ENCODE measurements at places on chromosomes 7 and 10. TPM values are rescaled to one million over a fixed set of nuclear protein-coding genes. Genes with fewer than 3 reads are reported as not detected.

Gene ASB10
- total RNA-seq, result 20.6 TPM

DNA sequence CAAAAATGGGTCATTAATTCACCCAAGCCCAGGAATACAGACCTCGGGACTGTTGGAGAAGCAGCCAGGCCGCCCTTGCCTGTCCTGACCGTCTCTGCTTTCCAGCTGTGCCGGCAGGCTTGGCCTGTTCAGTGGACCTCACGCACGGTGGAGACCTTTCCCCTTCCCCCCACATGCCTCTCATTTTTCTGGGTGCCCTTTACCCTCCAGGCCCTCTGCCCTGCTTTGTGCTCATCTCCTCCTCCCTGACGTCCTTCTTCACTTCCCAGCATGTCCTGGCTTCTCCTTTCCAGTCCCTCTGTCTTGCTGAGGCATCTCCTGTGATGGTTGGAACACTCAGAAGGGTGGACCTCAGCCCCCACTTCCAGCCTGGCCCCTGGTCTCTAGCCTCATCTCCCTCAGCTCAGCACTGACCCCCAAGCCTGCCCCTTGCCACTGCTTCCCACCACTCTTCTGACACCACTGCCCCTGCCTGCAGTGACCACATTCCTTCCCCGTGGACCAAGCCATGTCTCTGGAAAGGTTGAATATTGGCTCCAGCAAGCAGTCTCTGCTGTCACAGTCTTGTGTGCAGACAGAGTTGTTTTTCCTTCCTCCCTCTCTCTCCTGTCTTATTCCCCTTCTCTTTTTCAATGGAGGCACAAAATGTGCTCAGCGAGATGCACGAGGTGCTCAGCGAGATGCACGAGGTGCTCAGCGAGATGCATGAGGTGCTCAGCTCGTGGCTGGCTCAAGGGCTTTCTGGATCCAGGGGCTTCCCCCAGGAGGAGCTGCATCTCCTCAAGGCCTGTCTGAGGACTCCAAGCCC, 14.9 kb downstream of the BAG3 start:
- no peak for DNase-seq

- DNase-seq, result no peak
These were observed 6.3 kb upstream of the UNCX start for GRCh38 chr7:1226186-1226901.

DNA sequence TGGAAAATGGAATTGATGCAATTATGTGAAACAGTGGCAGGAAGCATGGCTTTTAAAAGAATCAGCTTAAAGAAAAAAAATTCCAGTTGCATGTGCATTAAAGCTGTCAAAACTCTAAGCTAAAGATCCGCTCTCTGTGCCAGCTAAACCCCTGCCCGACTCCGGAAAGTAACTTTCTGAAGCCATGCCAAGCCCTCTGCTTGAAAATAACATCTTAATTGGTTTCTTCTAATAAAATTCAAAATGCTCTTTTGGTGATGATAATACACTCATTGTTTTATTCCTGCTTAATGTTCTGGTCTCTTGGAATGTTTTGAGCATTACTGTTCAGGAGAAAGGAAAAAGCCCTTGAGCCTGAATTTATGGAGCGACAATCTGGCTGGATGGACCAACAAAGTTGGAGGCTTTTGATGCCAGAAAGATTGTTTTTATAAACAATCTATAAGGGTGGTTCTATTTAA, 11.7 kb downstream of the SEMA3C start:
- DNase-seq, result no peak

Gene TMEM213
- total RNA-seq, result not detected

Gene PITX3
- total RNA-seq, result 2.3 TPM

DNA sequence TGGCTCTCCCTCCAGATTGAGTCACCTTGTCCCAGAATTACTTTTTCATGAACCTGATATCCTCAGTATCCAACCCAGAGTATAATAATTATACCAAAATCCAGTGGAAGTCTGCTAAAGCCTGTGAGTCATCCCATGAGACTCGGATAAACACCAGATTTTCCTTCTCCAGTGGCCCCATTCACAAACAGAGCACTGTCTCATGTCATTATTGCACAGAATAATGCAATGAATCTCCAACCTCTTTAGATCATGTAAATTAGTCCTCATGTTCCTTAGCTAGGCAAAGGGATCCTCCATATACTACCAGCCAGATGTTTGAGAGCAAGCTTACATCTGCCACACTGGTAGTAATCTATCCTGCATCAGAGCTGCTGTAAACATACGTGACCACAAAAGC, 89.0 kb downstream of the AMPH start:
- DNase-seq, result no peak

Gene NPC1L1
- total RNA-seq, result 0.07 TPM

DNA sequence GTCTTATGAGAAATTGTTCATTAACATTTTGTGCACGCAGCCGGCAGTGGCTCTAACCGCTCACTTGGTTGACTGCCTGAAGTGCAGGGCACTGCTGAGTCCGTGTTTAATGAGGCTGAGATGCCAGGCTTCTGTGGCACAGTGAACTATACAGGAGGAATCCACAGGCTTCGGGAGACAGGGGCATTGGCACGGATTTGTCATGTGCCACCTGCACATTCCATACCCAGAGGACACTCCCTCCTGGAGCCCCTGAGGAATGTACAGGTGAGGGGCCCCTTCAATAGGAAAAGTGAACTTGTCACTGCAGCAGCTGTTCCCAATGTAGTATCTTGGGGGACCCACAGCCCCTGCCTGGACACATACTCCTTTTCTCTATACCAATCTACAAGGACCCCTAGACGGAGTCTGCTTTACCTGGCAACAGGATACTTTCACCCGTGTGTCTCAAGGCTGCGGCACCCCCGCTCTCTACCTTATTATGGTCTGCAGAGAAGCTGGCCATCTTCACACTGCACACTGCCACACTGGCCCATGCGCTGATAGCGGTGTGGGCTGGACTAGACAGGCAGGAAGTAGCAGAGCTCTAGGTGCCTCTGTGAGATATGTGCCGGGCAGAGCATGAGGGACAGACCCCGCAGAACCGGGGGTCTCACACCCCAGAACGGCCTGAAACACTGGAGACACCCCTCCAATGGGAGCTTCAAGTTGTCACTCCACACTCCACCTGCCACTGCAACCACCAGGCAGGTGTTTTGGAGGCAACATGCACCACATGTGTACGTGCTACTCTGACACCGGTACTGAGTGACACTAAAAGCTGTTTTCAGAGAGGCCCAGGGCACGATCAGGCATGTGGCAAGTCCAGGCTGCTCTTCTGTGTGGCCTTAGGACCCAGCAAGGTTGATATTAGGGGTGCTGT, 71.4 kb upstream of the RHEB start:
- DNase-seq, result no peak

DNA sequence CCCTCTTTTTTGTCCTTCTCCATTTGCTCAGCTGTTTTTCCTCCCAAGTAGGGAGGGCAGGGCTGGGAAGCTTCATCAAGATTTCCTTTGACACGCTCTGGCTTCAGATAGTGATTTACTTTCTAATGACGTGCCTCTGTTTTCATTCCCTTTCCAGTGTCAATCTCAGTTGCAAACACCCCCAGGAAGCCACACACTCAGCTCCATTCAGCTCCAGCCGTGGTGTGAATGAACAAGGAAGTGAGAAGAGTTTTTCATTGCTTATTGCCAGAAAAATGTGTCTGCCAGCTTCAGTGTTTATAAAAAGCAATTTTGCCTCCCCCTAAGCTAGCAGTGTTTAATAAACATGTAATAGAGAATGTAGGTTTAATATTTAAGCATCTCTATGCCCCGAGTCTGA, 108.7 kb upstream of the DPP6 start:
- no peak for DNase-seq

DNA sequence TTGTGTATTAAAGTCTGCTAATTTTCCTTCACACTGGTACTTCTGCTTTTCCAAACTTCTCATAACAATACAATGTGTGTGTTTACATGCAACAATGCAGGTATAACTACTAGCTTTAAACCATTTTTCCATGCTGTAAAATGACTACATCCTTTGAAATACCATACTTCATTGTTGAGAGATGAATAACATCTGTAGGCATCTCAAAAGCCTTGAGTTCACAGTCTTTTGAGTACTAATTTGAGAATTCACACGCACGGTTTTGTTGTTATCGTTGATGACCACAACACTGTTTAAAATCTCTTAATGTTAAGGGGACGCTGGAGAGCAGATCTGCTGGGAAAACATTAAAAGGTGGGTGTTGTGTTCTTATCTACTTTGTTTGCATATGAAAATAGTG, 37.4 kb downstream of the SEMA3A start:
- no peak for DNase-seq

Gene SFRP5
- 3.1 TPM for total RNA-seq

DNA sequence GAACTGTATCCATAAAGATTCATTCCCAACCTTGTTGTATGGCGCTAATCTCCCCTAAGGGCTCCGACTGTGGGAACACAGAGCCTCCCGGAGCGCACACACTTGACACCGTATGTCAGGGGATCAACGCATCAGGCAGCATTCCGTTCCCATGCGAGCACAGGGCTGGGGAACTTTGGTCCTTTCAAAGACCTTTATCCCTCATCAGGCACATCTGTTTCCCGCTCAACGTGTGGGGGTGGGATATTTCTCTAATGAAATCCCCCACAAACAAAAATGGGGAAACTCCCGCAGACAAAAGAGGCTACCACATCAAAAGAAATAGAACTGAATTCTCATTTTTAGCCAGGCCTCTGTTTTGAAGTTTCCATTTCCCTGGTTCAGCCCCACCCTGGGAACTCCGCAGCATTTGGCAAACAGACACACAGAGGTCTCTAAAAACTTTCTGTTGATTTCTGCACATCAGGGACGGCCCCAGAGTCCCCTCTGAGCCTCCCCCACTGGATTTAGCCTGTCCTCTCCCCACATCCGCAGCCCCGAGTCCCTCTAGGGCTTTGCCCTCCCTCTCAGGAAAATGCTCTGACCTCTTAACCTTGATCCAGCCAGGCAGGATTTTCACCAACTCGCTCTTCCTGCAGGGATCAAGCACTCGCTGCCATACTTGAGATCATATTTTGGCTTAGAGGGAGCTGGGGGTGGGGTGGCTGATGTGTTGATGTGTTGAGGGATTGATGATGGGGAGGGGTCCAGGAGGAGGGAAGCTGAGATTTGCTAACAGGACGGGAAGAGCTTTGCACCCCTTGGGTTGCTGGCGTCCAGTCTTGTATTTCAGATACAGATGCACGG, 6.6 kb downstream of the CPA5 start:
- peak; percentile 46 for DNase-seq

GRCh38 chr7:111718886-111719285, 156.6 kb upstream of the IMMP2L start:
- DNase-seq, result no peak

GRCh38 chr10:117955176-117955575, 91.6 kb downstream of the RAB11FIP2 start:
- no peak for DNase-seq

GRCh38 chr7:155392726-155393570, 65.0 kb upstream of the EN2 start:
- DNase-seq, result no peak

- no peak for DNase-seq
These were observed 341.9 kb downstream of the LRMDA start for GRCh38 chr10:75773231-75773780.

GRCh38 chr7:114409750-114410149, 4.9 kb upstream of the FOXP2 start:
- no peak for DNase-seq

Gene NRG3
- not detected for total RNA-seq

GRCh38 chr10:130430852-130431704, 294.9 kb downstream of the GLRX3 start:
- DNase-seq, result no peak

Gene ZNHIT1
- total RNA-seq, result 49.6 TPM

Gene FBXO24
- 0.65 TPM for total RNA-seq

DNA sequence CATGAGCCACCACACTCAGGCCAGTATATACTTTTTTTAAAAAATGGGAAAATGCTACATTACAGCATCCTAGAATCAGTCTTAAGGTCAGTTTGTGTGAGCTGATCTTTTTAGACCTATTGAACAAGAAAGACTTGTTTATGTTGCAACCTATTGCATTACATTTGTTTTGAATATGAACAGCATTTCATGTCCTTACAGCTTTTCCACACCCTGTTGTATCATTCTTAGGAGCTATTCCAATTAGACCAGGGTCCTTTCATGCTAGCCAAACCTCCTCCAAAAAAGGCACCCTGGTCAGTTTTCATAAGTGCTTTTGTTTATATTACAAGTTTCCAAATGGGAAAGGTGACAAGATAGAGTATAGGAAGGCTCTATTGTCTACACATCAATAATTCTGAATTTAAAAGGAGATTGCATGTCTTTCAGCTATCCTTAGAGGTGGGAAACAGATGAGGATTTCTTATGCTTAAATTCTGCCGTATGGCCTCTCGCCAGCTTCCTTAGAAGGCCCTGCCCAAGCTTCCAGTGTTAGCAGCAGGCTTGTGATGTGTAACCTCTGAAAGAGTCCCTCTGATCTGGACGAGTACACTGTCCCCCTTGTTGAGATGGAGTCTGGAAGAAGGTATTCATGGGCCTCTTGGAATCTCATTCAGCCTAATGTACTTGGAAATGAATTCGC, 171.9 kb downstream of the OTUD1 start:
- DNase-seq, result no peak

- no peak for DNase-seq
These were observed 20.3 kb upstream of the PANK1 start for GRCh38 chr10:89665302-89665701.

Gene MSMB
- not detected for total RNA-seq

DNA sequence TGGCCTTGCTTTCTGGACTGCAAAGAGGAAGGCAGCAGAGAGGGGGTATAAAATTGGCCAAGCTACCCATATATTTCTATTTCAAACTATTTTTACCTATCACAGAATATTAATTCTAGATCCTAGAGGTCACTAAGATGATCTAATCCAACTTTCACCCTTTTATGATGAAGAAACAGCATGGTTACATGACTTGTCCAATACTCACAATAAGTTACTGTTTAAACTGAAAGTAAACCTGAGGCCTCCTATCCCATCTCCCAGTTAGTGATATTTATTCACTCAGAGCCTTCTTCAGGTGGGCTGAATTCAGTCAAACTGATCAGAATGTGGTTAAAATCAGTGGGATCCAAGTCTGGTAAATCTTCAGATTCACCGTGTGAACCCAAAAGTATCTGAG, 1345.1 kb downstream of the XPNPEP1 start:
- DNase-seq, result no peak

DNA sequence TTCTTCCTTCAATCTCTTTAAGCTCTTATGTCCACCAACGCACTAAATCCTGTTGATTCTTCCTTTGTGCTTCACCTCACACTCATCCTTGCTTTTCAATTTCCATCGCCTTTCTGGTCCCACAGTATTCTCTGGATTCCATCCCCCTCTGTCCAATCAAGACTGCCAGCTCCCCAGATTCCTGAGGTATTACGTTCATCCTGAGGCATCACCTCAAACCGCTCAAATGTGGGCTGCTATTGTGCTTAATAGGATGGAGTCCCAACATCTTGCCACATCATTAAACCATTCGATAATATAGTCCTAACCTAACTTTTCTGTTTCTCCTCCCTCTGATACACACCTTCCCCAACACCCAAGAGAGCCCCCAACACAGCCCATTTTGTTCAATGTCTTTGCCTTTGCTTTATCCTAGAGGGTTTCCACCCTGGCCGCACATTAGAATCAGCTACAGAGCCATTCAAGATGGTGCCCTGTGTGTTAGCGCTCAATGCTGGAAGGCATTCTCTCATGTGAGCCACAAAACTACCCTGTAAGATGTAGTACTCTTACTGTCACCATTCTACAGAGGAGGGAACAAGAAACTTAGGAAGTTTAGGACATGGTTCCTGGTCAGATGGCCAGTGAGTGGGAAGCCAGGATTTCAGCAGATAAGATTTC, 79.5 kb upstream of the LEP start:
- no peak for DNase-seq

GRCh38 chr10:91190876-91191583, 29.4 kb upstream of the PCGF5 start:
- DNase-seq, result no peak

GRCh38 chr10:123948030-123948823, 56.6 kb upstream of the CPXM2 start:
- no peak for DNase-seq

GRCh38 chr10:4174197-4174596, 389.2 kb upstream of the KLF6 start:
- DNase-seq, result peak; percentile 52
